Liver (tissue), 10 donors: ENCODE measurements at places on chromosomes 16 and 17.

DNA sequence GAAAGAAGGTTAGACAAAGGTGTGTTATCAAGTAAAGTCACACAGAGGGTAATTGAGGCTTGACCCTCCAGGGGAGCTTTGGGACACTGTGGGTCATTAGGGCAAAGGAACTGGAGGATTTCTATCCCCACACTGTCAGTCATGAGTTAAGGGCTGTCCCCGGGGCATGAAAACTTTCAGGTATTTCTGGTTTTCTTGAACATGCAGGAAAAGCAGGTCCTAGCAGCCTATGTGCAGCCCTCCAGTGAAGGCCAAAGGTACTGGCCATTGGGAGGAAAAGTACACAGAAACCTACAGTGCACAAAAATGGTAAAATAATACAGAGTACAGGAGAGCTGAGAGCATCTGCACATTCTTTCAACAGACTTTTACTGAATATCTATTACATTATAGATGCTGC lies 44.4 kb upstream of the SCNN1B start:
- no peak for DNase-seq

DNA sequence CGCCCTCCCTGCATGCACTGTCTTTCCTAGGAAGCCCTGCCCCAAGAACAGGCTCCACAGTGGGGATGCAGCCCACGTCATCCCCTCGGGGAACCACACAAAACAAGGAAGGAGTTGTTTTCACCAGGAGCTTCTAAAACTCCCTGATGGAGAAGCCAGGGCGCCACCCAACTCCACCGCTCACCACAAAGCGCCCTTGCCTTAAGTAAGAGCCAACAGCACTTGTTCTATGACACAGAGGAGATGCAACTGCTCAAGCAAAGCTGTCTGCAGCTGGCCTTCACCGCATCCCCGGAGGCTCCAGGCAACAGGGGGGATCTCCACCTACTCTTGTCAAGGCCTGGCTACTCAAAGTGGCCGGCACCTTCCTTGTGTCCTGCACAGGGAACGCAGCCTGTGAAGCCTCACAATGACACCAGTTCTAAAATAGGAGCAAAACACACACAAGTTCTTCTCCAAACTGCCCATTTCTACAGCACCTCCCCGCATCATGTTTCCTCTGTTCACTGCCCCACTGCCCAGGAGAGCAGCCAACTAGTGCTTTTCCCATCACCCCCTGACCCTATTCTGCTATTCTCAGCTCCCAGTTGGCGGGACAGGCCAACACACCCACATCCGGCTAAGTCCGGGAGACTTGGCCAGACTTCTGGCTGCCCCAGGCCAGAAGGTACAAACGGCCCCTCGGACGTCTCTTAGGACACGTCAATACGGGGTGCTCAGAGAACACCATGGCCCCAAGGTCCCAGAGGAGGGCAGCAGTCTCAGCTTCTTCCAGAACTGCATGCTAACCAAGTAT lies 24.2 kb downstream of the MPG start:
- DNase-seq = no peak

GRCh38 chr16:69367980-69368379 lies 16.4 kb upstream of the TMED6 start:
- no peak for DNase-seq

GRCh38 chr16:55051571-55052347 lies 121.1 kb downstream of the IRX5 start:
- peak; percentile 14 for DNase-seq

- DNase-seq = no peak
These were observed 24.7 kb upstream of the KRT20 start for GRCh38 chr17:40909755-40910154.

GRCh38 chr17:50529849-50530248 lies 2.7 kb upstream of the EPN3 start:
- no peak for DNase-seq

- no peak for DNase-seq
These were observed 4.4 kb downstream of the TEDC2 start for GRCh38 chr16:2464333-2464732.

GRCh38 chr17:33945646-33946546 lies 309.2 kb upstream of the CCL2 start:
- DNase-seq = no peak

- no peak for DNase-seq
These were observed 17.6 kb upstream of the SP2 start for GRCh38 chr17:47878203-47879027.

DNA sequence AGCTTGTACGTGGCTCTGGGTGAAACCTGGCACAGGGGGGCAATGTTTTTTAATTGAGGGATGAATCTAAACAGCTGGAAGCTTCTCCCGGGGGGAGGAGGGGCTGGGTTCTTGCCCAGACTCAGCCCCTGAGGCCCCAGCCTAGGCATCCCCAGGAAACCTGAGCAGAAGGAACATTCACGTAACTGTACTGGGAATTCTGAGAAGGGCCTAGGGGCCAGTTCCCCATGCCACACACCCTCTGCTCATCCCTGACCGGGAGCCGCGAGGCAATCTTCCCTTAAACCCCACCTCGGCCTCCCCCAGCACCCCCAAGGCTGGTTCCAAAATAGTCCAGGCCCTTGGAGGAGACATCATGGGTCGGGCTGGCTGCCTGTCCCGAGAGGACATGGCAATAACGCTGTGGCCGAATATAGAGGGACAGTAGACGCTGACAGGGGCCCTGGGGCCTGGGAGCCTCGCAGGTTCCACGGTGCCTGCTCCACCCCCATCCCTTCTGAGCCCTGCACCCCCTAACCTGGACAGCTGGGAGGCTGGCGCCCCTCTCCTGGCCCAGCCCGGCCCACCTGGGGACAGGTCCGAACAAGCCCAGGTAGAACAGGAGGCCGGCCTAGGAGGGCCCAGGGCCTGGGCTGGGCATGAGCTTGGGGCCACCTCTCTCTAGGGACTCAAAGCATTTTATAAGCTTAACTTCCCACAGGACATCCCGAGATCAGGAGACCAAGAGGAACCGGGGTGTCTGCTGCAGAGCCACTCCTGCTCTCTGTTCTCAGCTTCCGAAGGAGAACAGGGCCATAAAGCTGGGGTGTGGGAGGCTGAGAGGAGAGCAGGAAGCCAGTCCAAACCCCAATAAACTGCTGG lies 83.2 kb upstream of the TOB1 start:
- DNase-seq = no peak

DNA sequence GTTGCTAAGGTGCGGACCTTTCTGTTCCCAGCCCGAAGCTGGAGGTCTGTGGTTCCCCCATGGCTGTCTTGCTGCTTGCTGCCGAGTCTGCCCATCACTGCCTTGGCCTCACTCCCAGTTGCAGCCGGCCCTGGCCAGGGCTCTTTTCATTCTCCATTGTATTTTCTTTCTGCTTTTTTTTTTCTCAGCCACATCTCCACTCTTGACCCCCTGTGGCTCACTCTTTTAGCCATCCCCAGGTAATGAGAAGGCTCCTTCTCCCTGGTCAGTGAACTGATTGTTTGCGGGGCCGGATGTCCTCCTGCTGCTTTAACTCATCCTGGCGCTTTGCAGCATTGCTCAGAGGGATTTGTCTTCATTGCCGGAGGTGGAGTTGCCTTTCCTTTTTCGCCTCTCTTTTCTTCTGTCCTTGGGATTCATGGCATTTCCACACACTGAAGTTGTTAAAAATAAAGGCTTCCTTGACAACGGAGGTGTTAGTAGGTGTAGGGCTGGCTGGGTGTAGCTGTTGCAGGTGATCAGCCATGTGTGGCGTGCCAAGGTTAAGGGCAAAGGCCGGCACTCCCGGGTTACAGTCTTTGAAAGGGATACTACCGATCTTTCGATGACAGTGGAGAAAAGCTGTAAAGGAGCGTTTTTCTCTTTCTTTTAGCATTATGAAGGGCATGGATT lies 34.1 kb downstream of the MAP2K6 start:
- no peak for DNase-seq

DNA sequence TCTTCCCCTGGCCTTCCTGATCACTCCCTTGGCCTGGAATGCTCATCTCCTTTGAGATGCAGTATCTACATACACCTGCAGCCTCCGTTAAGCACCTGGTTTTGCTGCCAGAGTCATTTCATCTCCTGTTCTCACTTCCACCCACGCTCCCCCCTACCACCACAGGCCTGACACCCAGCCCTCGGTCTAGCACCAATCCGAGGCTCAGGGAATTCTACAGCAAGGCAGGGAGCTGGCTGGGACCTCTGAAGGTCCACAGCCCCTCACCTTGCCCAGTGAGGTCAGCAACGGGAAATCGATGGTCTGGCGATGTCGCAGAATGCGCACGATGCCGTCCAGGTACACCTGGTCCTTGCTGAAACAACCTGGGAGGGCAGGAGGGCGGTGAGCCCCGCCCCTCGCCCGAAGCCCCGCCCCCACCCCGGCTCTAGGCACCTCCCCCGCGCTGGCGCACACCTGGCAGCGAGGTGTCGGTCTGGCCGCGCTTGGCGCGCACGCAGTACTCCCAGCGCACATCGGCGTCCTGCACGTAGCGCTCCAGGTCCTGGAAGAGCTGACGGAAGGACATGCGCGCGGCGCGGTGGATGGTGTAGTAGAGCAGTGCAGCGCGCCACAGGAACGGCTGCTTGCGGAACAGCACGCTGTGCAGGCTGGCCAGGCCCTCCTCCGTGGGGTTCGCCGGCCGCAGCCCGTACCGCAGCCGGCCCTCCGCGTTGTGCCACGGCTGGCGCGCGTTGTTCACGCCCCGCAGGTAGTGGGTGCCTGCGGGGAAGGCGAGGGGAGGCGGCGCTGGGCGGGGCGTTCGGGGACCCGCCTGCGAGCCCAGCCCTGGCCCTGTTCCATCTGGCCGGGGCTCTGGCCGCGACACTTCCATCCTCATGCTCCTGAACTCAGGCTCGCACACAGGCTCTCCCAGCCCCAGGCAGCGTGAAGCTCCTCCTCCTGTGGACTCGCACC lies 5.7 kb downstream of the MATCAP1 start:
- DNase-seq = peak; percentile 54

- peak; percentile 58 for DNase-seq
These were observed at the start of gene PIK3R5 for GRCh38 chr17:8965394-8966168. Gene PIK3R5, minus strand, starts transcription at chr17:8965707. Its CDS starts 54,213 bp downstream, at chr17:8911494.

DNA sequence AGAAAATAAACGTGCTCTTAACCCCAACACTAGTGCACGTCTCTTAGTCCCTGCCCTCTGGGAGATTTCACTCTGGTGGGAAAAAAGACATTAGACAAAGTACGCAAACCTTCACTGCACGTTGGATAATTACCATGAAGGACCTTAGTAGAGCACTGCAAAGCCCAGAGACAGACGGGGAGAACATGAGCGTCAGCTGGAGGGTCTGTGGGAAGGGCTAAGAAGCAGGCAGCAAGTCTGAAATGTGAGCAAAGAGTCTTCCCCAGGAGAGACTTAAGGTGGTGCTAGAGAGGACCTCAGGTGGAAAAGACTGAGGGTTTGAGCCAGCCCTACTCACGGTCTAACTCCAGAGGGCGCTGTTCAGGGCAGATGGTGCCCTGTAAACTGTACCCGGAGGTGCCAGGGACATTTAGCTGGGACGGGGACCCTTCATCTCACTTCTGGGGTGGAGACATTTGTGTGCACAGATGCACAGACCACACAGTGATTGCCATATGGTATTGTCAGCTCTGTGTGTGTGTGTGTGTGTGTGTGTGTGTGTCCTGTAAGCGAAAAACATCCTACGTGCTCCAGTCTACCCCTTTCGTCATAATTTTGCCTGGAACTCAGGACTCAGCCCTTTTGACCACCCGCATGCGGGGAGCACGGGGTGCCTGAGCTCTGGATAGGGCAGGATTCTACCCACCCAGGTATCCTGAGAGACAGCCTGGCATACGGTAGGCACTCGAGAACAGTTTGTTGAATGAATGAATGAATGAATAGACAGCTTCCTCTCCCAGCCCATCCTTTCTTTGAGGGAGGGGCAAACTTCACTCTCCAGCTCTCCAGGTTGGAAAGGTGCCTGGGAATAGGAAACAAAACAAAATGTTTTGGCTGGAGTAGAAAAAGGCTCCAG lies 10.1 kb upstream of the STAC2 start:
- no peak for DNase-seq

DNA sequence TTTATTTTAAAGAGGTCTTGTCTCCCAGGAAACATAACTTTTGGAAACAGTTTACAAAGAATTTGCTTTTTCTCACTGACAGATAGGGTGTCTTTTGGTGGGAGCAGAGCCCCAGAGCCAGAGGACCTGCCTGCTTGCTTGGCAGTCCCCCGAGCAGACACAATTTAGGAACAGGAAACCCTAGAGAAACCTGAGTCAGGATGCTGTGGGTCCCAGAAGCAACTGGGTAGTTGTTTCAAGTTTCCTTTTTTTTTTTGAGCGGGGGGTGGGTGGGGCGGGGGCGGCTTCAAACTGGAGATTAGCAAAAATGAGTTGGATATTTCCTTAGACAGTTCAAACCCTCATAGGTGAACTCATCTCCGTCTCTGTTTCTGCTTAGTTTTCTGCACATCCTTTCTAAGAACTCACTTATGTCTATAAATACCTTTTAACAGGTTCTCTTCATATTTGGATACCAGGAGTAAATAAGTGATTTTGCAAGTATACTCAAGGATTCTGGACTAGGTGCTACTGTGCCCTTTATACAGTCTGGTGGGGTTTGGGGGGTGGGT lies 135.1 kb downstream of the PRKCA start:
- no peak for DNase-seq

DNA sequence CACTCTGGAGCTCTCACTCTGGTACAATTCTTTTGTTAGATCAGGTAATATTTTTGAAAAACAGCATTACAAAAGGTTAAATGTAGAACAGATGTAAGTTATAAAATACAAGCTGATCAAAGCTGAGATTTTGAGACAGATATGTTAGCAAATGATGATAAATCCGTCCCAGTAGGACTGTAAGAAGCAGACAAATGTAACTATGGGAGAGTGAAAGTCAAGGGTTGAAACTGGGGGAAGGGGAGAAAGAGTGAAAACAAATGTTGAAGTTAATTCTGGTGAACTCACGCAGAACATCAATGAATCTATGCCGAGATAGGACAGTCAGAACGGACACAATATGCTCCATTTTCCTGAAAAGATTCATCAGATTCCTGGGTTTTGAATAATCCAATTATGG lies 298.9 kb upstream of the IRX5 start:
- DNase-seq = no peak

DNA sequence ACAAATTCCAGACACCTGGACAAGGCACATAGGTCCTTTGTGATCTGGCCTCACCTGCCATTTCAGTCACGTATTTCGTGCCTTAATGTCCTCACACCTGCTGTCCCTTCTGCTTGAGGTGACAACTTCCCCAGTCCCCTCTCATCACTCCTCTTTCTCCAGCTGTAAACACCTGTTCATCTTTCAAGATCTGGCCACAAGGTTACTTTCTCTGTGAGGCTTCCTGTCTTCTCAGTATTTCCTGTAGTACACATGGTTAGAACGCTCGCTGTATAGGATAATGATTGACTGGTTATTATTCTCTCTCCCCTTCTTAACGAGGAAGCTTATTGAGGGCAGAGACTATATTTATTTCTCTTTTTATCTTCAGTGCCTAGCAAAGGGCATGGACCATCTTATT lies 74.5 kb upstream of the PMFBP1 start:
- DNase-seq = no peak

DNA sequence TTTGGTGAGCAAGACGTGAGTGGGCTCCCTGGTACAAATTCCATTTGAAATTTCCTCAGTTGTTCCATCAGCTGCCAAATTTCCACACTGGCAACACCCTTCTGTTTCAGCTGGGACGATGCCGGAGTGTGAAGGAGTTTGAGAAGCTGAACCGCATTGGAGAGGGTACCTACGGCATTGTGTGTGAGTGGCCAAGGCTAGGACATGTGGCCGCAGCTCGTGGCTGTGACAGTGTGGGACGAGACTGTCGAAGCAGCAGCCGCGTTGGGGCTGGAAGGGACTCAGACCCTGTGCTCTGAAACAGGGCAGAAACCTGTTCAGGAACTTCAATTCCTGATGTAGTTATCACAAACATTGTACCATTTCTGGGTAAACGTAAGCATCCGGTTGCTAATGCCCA lies 2.7 kb downstream of the CDK10 start:
- DNase-seq = no peak

- DNase-seq = peak; percentile 86
These were observed at the start of gene KCNH4 for GRCh38 chr17:42180922-42181850. Gene KCNH4, minus strand, starts transcription at chr17:42181142. Its CDS starts 197 bp downstream, at chr17:42180945.

GRCh38 chr17:49637050-49637449 lies 40.8 kb downstream of the SPOP start:
- no peak for DNase-seq
